DMS 273 treated with DMSO at 0.1 percent for 48 hours (cell line): ENCODE measurements at places on chromosomes 11 and 22.

DNA sequence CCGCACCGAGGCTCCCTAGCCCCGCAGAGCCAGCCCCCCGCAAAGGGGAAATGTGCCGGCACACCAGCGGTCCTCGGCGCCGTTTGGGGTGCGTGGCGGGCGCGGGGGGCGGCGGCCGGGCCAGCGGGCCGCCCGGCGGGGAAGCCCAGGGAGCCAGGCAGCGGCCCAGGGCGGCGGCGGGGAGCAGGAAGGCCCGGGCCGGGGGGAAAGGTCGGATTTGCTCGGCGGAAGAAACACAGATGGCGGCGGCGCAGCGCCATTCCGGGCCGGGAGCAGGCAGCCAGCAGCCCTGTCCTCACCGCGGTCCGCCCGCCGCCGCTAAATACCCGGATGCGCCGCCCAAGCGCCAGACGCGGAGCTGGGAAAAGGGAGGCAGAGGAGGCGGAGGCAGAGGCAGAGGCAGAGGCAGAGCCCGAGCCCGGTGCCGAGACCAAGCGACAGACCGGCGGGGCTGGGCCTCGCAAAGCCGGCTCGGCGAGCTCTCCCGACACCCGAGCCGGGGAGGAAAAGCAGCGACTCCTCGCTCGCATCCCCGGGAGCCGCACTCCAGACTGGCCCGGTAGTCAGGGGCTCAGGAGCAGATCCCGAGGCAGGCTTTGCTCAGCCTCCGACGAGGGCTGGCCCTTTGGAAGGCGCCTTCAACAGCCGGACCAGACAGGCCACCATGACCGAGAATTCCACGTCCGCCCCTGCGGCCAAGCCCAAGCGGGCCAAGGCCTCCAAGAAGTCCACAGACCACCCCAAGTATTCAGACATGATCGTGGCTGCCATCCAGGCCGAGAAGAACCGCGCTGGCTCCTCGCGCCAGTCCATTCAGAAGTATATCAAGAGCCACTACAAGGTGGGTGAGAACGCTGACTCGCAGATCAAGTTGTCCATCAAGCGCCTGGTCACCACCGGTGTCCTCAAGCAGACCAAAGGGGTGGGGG lies 2.6 kb upstream of the GCAT start:
- peak; percentile 40 for DNase-seq

DNA sequence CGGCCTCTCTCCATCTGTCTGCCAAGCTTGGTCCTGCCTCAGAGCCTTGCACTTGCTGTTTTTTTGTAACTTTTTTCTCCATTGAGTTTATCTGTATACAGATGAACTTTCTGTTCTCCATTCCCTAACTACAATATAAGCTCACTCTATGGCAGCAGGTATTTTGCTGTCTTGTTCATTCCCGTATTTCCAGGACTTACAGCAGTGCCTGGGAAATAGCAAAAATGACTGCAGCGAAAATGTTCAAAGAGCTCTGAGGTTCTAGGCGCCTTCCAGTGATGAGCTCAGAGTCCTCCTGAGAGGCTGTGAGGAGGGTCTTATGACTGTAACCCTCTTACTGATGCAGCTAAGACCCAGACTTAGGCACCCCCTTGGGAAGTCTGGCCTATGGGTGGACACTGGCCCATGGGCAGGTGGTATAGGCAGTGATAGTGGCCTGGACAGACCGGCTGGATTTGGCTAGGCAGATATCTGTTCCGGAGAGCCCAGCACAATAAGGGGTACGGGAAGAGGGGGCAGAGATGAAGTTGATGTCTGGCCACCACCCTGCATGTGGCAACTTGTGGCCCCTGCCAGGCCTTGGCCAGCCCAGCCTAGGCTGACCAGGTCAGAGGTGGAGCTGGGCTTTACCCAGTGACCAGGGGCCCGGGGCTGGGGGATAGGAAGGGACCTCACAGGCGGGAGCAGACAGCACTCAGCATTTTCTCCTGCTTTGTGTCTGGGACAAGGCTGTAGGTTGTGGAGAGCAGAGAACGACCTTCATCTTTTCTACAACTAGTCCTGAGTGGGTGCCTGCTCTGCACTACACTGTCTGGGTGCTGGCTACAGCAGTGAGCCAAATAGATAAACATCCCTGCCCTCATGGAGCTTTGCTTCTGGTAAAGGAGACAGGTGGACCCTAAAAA lies 4.6 kb downstream of the ATF4 start:
- no peak for DNase-seq

DNA sequence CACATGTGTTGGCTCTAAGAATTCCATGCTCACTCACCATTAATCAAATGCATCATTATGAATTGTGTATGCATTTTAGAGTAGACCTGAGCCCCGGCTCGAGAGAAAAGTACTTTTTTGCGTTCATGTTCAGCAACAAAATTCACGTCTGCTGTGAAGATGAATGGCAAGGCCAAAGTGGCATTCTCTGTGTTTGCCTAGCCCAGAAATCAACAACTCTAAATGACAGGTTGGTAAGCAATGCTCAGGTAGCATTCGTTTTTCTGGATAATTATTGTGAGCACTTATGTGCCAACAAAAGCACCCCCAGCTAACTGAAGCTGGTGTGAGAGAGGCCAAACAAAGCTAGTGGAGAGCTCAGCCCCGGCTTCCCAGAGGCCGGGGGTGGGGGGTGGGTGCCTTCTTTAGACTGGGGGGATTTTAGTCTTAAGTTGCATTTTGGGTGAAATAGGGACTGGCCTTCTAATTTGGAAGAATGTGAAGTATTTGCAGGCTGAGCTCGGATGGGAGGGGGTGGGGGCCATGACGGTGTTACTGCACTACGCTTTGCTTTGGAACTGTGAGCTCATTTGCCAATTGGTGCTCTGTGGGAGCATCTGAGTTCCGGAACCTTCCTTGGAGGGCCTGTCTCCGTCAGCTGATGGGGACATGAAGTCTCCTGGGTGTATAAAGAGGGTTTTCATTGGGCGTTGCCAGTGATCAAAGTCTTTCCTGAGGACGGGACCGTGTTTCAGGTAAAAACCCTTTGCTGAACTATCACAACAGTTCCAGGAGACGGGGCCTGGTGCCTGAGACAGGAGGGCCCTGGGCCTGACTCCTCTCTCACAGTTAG lies 29.0 kb upstream of the ALX4 start:
- no peak for DNase-seq

DNA sequence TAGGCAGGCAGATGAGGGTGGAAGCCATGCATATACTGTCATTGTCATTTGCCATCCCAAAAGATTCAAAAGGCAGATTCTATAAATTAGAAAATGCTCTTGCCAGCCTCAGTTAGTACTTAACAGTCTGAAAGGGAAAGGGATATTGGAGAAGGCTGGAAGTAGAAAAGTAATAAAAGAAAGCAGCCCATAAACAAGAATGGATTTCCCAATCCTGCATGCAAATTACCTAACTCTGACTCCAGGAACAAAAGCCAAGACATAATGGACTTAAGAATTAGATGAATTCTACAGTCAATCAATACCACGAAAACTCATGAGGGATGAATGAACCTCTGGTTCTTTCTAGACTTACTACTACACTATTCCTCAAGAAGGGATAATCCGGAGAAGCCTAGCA lies 5.9 kb downstream of the PAK1 start:
- no peak for DNase-seq

GRCh38 chr11:35337136-35337913 lies 82.0 kb downstream of the SLC1A2 start:
- no peak for DNase-seq

GRCh38 chr22:40285513-40285912 lies 60.8 kb upstream of the ADSL start:
- no peak for DNase-seq

GRCh38 chr22:46592390-46592872 lies 27.8 kb upstream of the GRAMD4 start:
- DNase-seq = no peak

- DNase-seq = no peak
Observed at GRCh38 chr11:68145120-68145866, 24.1 kb upstream of the CHKA start.

GRCh38 chr11:108906826-108907225 lies 242.0 kb downstream of the DDX10 start:
- no peak for DNase-seq

- DNase-seq = no peak
Observed at GRCh38 chr11:95055283-95055897, 6.2 kb downstream of the KDM4F start.

GRCh38 chr11:67510023-67510345 lies 2.0 kb upstream of the CDK2AP2 start:
- no peak for DNase-seq

GRCh38 chr11:70040452-70040851 lies 37.7 kb upstream of the ANO1 start:
- DNase-seq = no peak

GRCh38 chr22:27976586-27976985 lies 57.5 kb upstream of the PITPNB start:
- no peak for DNase-seq

- DNase-seq = no peak
Observed at GRCh38 chr11:14499178-14499559, 442 bp downstream of the COPB1 start.

- no peak for DNase-seq
Observed at GRCh38 chr11:80167766-80168165, 726.9 kb upstream of the TENM4 start.

- DNase-seq = no peak
Observed at GRCh38 chr22:36277482-36278291, 24.8 kb downstream of the APOL1 start.

DNA sequence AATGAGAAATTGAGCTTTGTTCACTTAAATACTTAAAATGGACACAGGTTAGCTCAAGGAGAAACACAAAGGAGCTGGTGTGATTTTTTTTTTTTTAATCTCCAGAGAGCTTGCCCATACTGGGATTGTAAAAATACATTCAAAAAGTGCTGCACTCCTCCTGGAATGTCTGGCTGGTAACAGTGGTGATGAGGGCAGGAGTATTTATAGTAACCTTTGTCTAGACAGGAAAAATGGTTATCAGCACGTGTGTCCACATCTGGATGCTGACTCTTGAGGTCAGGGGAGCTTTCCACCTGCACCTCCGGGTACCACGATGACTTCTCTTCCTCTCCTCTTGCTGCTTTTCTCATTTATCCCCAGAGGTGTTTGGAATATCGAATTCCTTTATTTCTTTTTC lies 30.1 kb downstream of the EXT2 start:
- DNase-seq = no peak

DNA sequence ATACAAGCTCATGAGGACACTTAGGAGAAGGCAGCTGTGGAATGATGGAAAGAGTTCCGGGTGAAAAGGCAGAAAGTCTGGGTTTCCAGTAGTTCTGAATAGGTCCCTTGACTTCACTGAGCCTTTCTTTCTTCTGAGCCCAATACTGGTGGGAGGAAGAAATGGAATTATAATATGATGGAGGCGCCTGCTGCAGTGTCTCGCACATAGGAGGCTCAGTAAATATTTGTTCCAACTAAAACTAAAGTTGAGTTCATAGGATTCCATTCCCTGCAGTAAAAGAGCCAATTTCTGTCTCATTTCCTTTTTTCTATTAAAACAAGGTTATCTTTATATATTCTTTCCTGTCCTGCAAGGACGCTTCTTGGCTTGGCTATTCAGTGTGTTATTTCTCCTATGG lies 5.2 kb upstream of the CLMP start:
- no peak for DNase-seq

DNA sequence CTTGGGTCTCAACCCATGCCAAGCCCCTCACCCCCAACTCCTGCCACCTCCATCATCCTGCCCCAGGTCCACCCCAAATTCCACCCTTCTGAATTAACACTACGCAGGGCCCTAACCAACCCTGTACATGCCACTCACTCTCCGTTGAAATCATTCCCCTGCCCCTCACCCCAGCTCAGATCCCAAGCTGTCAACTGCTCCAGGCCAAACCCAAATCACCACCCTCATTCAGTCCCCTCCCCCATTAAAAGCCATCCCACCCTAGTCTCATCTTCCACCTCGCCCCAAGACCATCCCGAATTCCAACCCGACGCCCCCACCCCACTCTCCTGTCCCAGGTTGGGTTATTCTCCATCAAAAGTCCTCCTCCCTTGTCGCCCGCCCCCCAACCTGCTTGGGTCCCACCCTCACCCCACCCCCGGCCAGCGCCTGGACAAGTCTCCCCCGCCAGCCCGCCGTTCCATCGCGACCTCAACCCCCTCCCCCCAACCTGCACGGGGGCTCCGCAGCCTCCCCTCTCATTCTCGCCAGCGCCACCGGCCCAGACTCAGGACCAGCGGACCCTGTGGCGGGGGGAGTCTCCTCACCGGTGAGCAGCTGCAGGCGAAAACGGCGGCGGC lies 466 bp downstream of the FAM168A start:
- no peak for DNase-seq
